Activated CD4-positive, alpha-beta T cell treated with anti-CD3 and anti-CD28 coated beads for 48 hours (primary cell): ENCODE measurements at places on chromosomes 12 and 14.

DNA sequence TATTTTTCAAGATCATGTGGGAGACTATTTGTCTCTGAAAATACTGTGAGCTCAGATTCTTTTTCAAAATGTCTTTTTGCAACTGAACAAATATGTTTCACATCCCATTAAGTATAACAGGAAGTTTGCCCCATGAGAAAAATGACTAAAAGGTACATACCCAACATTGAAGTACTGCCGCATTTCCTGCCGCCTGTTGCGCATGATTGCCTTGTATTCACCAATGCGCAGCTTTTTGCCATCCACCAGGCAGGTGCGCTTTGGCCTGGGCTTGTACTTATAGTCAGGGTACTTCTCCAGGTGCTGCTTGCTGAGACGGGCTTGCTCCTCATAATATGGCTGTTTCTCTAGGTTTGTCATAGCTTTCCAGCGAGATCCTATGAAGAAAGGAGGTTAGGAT lies 413.2 kb downstream of the SOX5 start:
- no peak for DNase-seq

GRCh38 chr12:54304187-54304810 lies 3.5 kb upstream of the NFE2 start:
- DNase-seq: no peak

GRCh38 chr12:47903151-47903611 lies 1.6 kb downstream of the VDR start:
- peak; percentile 42 for DNase-seq

DNA sequence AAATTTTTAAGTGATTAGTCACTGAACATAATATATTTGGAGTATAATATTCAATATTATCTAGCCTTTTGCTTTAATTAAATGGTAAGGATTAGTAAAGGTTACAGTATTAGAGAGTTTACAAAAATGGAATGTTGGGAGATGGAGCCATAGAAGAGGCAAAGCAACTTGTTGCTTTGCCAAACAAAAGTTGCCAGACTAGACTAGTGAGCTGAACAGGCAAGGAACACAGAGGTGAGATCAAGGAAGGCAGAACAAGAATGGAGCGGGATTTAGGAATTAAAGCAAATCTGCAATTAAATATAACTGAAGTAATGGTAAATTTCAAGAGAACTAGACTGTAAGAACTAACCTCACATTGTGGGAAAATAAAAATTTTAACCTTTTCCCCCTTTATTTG lies 5.1 kb downstream of the ARF6 start:
- DNase-seq: no peak

DNA sequence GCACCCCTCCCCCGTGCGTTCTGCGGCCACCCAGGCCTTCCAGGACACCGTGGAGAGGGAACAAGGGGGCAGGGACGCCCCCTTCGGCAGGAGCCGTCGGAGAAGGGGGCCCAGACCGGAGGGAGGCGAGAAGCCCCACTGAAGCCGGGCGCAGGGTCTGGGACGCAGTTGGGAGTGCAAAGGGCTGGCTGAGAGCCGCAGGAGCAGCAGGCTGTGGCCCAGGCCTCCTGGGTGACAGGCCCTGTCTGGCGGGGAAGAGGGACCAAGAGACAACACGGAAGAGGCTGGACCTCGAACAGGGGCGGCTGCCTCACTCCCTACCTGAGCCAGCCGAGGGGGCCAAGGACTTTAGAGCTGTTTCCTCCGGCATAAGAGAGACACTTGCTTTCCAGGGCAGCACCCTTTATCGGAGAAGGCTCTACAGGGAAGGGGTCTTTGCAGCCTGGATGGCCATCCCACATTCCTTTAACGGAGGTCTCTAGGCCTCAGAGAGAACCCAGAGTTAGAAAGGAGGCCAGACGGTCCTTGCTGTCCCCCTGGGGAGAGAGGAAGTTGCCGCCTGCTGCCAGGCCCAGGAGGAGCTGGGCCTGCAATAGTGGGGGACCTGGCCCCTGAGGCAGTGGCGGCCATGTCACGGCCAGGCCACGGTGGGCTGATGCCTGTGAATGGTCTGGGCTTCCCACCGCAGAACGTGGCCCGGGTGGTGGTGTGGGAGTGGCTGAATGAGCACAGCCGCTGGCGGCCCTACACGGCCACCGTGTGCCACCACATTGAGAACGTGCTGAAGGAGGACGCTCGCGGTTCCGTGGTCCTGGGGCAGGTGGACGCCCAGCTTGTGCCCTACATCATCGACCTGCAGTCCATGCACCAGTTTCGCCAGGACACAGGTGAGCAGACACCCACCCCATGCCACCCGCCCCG lies 1.3 kb downstream of the DTX1 start:
- no peak for DNase-seq

DNA sequence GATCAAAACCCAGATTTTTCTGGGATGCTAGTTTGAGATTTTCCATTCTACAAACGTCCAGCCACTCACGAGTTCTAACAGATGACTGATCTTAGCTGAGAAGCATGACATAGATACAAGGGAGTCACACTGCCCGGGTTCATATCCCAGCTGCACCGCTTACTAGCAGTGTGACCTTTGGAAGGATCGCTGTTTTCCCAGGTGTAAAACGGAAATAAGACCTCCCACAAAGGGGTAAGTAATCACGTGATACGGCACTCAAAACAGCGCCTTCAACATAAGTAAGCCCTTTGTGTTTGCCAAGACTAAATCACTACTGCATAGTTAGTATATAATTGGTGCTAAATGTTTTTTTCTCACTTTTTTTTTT lies 624 bp upstream of the PWP1 start:
- DNase-seq: peak; percentile 49

- DNase-seq: no peak
Measured at GRCh38 chr14:99329711-99330315, 57.8 kb upstream of the BCL11B start.

GRCh38 chr12:53232646-53233461 lies 845 bp upstream of the RARG start:
- peak; percentile 46 for DNase-seq

GRCh38 chr12:68374307-68374982 lies 42.3 kb upstream of the MDM1 start:
- DNase-seq: peak; percentile 70

GRCh38 chr12:97321621-97322020 lies 141.0 kb upstream of the RMST start:
- no peak for DNase-seq

DNA sequence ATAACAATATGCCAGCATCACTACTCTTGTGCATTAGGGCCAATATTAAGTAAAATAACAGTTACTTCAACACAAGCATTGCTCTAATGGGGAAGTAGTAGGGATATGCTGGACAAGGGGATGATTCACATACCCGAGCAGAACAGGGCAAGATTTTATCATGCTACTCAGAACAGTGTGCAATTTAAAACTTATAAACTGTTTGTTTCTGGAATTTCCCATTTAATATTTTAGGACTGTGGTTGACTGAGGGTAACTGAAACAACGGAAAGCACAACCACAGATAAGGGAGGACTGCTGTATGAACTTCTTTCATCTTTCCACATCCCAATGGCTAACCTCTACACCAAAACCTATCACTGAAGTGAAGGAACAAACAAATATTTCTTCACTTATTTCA lies 36.8 kb downstream of the SARNP start:
- DNase-seq: no peak

- DNase-seq: no peak
Measured at GRCh38 chr12:71969330-71969729, 30.7 kb downstream of the TPH2 start.

DNA sequence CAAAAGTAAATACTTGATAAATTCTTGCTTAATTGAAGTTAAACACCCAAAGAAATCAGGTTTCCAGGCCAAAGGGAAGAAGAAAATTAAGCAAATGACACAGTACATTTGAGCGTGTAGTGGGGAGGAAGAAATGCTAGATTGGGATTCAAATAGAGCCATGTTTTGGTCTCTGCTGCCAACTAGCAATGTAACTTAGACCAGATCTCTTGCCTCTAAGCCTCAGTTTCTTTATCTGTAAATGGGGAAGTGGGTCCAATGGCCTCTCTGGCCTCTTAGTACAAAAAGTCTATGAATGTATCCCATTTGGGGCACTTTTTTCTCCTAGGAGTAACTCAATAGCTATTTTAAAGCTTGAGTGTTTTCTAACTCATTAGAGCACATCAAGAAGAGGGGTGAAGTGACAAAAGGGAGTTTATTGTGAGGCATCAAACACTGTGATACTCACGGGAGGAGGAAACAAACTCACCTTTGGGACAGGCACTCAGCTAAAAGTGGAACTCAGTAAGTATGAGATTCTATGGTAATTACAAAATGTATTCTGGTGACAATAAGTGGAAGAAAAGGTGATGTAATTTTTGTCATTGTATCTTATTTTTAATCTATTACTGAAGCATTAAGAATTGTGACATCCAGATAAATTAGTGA lies 55.8 kb downstream of the DAD1 start:
- no peak for DNase-seq

DNA sequence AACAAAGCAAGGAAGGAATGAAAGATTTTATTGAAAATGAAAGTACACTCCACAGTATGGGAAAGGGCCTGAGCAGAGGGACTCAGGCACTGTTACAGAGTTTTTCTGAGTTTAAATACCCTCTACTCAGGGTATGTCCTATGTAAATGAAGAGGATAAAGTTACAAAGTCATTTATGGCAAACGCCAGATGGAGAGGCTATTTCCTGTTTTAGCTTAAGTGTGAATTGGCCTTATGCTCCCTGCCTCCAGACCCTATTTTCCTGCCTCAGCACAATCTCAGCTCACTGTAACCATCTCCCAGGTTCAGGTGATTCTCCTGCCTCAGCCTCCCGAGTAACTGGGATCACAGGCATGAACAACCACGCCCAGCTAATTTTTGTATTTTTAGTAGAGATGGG lies 6.8 kb upstream of the PHC1 start:
- no peak for DNase-seq

GRCh38 chr12:57888409-57889157 lies 42.1 kb upstream of the CTDSP2 start:
- peak; percentile 46 for DNase-seq

DNA sequence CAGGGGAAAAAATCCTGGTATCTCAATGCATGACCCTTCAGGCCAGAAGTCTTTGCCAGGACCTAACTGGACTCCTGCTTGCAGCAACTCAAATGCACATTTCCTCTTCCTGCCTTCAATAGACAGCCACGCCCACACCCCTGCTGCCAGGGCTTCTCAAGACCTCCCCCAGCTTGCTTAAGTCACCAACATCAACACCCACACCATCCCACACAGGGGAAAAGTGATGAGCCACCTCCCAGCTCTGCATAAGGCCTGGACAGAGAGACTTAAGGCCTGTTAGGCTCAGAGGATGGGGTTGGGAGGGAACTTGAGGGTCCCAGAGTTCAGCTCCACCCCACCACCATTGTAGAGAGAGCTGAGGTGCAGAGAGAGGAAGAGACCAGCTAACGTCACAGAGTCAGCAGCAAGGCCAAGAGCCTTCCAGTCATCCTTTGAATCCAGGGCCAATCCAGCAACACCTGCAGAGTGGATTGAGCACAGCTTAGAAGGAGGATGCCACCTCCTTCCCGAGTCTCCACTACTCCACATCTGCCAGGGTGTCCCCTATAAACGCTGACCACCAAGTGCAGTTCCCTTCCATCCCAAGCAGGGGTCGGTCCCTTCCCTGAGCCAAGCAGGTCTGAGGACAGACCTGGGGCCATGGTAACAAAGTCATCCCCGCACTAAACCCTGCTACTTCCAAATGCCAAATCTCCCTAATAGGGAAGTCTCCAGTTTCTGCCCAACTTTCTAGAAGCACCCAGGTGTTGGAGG lies 50.0 kb downstream of the KDM2B start:
- peak; percentile 68 for DNase-seq
